ENCODE measurements at places on chromosomes 4 and X.

- peak; percentile 38 for DNase-seq
Observed at GRCh38 chr4:166252487-166253402, 379.7 kb downstream of the TLL1 start.

DNA sequence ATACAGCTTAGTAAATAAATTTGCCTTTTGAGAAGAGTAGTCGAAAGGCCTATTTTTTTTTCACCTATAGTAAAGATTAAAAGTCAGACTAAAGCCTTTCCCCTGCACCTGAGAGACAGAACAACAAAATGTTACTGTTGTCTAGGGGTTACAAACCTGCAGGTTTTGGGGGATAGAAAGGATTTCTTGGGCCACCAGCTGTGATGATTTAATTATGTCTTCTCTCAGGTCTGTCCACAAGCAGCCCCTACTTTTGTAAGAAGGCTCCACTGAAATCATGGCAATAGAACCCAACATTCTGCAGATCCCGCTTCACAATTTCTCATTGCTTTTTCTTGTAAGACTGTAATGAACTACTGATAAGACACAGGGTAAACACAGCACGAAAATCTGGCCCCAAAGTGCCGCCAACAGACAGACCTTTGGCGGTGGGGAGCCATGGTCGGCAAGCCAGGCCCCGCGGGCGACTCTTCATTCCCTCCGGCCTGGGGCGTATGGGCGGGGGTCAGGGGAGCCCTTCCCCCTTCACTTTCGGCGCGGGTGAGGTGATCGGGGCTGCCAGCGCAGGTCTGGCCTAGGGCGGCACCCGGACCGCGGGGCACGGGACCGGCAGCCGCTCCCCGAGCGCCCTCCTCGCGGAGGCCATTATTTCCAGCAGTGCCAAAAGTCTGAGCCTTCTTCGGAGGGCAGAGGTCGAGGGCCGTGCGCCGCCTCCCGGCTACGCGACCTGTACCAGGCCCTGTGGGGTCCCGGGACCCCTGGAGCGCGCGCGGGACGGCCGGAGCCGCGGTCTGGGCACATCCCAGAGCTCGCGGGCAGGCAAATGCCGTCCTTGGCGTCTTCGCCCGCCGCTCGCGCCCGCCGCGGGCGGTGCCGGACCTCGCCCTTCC, 812 bp upstream of the KDM6A start:
- DNase-seq = peak; percentile 39

DNA sequence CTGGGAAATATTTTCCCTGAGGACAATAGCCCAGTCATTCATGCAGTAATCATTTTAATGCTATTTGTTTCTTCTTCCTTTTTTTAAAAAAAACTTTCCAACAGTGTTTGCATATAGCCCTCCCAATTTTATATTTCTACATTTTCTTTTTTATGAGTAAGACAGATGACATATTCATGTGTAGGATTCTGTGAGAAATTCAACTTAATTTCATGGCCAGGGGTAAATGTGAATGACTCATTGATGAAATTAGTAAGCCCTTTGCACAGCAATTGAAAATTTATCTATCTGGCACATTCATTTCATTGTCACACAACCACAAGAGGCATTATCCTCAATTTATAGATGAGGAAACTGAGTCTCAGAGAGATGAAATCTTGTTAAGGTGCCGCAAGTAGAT, 13.7 kb upstream of the SMIM20 start:
- DNase-seq = no peak

- no peak for DNase-seq
Observed at GRCh38 chr4:24570172-24570571, 14.2 kb downstream of the DHX15 start.

DNA sequence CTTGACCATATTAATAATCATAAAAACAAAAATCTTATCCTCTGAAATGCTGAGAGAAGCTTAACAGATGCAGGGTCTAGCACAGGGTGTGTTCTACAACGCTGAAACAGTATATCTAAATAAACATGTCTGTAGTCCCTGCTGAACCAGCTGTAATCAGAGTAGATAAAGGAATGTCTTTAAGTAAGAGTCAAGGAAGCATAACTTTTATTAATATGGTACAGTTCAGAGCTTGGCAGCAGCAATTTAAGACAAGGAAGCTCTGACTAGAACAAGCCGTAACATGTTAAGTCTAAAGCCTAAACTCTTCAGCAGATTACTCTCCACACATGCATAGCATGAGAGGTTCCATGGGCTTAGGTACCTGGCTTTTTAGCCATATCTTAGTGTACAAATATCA, 36.1 kb downstream of the NFKB1 start:
- DNase-seq = no peak

DNA sequence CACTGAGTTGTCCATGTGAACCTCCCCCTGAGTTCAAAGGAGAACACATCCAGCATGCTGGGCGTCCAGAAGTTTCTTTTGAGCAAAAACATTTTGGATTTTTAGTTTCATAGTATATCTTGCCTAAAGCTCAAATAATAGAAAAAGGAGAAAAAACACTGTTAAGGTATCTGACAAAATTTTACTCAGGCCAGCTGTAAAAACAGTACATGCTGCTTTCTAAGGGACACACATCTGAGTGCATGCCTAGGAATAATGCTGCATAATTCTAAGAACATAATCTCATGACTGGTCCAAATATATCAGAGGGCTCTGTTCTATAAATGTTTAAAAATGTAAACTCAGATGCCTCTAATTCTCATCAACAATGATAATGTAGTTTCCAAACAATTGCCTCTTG, 561.3 kb upstream of the INTU start:
- DNase-seq = no peak

DNA sequence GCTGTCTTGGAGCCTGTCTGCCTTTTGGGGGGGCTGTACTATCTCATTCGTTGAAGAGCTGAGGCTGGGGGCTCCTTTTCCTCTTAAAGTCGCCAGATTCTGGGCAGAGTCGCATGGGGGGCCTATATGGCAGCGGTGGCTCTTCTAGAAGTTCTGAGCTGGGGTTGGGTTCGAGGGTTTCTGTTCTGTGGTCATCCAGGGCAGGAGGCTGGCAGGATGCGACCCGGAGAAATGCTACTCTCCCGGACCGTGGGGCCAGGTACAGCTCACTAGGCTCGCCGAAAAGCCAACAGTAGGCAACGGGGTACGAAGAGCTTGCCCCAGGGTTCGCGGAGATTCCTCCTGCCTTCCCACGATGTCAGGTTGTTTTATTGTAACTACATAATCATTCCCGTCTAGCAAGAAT, 1.9 kb upstream of the CITED1 start:
- DNase-seq = no peak

GRCh38 chr4:472881-473569, 25.9 kb downstream of the ZNF721 start:
- DNase-seq = no peak

- no peak for DNase-seq
Observed at GRCh38 chr4:100841911-100842310, 324.1 kb upstream of the EMCN start.

GRCh38 chr4:79723507-79723906, 315.5 kb upstream of the GK2 start:
- DNase-seq = peak; percentile 31

- no peak for DNase-seq
Observed at GRCh38 chr4:16508968-16509367, 282.7 kb upstream of the TAPT1 start.

- DNase-seq = no peak
Observed at GRCh38 chrX:24426921-24427746, 38.0 kb upstream of the PDK3 start.

- no peak for DNase-seq
Observed at GRCh38 chrX:139077281-139078250, 366.0 kb upstream of the FGF13 start.

- DNase-seq = no peak
Observed at GRCh38 chr4:88043586-88044340, 36.3 kb downstream of the PKD2 start.

GRCh38 chr4:134328741-134329140, 127.2 kb upstream of the PABPC4L start:
- no peak for DNase-seq

DNA sequence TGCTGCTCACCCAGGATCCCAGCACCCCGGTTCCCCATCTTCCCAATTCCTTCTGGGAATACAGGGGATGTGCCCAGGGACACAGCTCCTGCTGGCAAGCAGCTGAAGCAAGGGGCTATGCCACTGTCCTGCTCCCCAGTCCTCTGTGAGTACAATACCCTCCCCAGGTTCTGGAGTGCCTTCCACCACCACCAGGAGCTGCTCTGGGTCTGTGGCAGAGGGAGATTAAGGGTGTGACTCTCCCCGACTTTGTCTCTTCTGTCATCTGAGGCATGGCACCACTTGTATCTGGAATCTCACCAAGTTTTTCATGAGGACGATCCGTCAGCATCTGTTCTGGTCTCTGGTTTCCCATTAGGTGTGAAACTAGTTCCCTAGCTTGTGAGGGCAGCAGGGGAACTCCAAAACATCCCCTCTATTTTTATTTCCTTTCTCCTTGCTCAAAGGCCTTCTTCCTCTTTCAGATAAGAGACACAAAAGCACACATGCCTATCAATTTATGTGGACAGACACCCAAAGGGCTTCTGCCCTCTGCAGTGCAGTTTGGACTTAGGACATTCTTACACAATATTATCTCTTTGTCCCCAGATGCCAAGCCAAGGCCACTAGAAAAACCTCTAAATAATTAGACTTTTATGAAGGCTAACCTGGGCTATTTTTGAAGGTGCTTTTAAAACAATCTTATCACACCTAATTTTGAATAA, 26.8 kb downstream of the MGST2 start:
- peak; percentile 26 for DNase-seq

DNA sequence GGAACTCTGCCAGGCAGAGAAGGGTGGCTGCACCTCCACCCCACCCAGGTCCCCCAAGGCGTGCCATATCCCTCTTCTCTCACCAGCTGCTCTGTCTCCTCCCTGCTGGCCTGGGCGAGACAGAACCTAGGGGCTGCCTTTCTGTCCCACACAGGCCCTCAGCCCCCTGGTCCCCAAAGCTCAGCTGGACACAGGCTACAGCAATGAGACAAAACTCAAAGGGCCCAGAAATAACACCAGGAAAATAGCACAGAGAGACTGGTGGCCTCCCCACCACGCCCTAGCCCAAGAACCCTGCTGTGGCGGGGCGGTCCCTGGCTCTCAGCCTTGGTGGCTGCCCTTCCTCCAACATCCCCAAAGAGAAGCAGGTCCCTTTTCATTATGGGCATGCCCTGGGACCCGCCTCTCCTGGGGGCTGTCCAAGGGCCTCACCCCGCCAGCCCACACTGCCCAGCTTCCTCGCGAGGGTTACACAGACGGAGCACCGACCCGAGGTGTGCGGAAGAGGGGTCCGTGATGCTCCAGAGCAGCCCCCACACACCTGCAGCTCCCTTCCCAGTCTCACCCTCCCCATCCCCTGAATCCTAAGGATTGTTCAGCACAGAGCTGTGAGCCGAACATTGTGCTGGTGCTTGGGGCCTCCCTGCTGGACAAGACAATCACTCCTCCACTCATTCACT, 67.7 kb upstream of the HMX1 start:
- no peak for DNase-seq

DNA sequence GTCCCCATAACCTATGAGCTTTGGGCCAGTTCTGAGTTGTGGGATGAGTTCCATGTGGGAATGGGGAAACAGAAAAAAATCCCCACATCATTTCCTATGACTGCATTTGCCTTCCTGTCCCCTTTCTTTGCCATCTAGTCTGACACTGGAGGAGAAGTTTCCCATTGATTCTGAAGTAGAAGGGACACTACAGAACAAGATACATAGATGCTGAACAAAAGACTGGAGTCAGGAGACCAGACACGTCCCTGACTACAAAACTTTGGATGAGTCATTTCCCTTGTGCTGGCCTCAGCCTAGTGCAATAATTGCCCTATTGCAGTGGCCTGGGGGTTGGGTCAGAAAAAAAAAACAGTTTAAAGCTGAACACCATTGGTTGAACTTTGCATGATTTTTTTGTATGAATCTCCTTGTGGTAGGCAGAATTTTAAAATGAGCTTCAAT, 22.1 kb downstream of the BEX3 start:
- no peak for DNase-seq

GRCh38 chr4:20687864-20688263, 12.4 kb upstream of the PACRGL start:
- DNase-seq = no peak

GRCh38 chr4:162909952-162910351, 256.7 kb downstream of the NAF1 start:
- DNase-seq = no peak

- no peak for DNase-seq
Observed at GRCh38 chr4:661881-662761, 12.0 kb downstream of the ATP5ME start.

- DNase-seq = no peak
Observed at GRCh38 chrX:153190381-153190780, 11.3 kb downstream of the MAGEA1 start.

DNA sequence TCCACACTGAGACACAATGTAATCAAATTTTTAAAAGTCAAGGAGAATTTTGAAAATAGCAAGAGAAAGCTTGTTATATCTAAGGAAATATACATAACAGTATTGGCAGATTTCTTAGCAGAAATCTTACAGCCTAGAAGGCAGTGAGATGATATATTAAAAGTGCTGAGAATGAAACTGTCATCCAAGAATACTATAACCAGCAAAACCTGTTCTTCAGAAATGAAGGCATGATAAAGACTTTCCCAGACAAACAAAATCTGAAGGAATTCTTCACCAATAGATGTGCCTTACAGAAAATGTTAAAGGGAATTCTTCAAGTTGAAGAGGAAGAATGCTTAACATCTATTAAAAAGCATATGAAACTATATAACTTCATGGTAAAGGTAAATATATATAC, 73.6 kb downstream of the CPEB2 start:
- DNase-seq = no peak

DNA sequence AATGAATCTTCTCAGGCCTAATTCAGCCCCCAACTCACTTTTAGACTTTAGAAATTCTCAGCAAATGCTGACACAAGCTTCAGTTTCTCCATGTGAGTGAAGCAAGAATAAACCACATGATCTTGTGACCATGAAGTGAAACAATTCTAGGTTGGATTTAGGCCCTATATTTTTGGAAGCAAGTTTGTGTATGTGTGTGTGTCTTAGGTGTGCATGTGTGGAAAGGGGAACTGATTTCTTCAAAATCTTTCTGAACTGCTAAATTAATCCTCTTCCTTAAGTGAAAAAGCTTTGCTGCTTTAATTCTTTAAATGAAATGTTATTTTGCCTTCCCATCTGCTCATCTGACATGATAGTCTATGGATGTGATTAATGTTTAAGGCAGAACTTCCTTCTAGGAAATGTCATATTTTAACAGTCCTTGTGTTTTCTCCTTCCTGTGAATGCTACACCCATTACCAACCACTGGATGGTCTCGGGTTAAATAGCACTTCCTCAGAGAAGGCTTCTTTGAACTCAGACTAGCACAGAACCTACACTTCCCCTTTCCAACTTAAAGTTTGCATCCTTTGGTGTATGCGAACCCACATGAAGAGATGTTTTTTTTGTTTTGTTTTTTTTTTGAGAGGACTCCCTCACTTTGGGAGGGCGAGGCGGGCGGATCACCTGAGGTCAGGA, 1.2 kb upstream of the TMEM144 start:
- no peak for DNase-seq

- no peak for DNase-seq
Observed at GRCh38 chr4:152308951-152309350, 226.9 kb downstream of the FBXW7 start.

Data from WTC11 (cell line).